ENCODE measurements at places on chromosomes 12 and 14. TPM values are rescaled to one million over a fixed set of nuclear protein-coding genes. Genes with fewer than 3 reads are reported as not detected.
A peak's percentile ranks its signal among the peaks of the same experiment; 100 is the strongest.

The CNTN1 gene
- total RNA-seq, result 81.7 TPM

The KLRK1 gene
- 0.57 TPM for total RNA-seq

The FUT8 gene
- total RNA-seq, result 28.1 TPM

The RTL1 gene
- total RNA-seq, result not detected

The DTX1 gene
- 2.3 TPM for total RNA-seq

The LMO3 gene
- total RNA-seq, result 93.4 TPM

The SPTB gene
- 3.1 TPM for total RNA-seq

The GDF3 gene
- total RNA-seq, result not detected

The LRRK2 gene
- total RNA-seq, result 22.7 TPM

The CIROP gene
- 0.13 TPM for total RNA-seq

The USP44 gene
- total RNA-seq, result 6.1 TPM

The RFX4 gene
- not detected for total RNA-seq

The SMIM41 gene
- 12.8 TPM for total RNA-seq

The DCN gene
- total RNA-seq, result 552 TPM

The LRRC10 gene
- not detected for total RNA-seq

DNA sequence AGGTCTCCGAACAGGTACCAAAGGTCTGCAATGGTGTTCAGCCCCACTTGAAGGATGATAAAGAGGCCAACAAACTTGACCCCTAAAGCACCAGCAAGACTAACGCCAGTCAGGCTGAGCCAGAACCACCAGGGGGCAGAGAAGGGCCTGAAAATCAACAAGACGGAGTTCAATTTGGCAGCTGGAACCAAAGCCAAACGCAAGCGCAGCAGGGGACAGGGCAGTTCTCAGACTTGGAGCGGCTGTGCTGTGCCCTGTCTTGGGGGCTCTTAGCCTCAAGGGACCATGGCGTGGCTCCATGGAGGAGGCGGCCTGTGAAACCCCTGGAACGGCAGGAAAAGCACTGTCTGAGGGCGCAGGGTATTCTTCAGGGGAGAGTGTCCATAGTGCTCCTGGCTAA lies 19.6 kb downstream of the POMT2 start:
- no peak for ATAC-seq

DNA sequence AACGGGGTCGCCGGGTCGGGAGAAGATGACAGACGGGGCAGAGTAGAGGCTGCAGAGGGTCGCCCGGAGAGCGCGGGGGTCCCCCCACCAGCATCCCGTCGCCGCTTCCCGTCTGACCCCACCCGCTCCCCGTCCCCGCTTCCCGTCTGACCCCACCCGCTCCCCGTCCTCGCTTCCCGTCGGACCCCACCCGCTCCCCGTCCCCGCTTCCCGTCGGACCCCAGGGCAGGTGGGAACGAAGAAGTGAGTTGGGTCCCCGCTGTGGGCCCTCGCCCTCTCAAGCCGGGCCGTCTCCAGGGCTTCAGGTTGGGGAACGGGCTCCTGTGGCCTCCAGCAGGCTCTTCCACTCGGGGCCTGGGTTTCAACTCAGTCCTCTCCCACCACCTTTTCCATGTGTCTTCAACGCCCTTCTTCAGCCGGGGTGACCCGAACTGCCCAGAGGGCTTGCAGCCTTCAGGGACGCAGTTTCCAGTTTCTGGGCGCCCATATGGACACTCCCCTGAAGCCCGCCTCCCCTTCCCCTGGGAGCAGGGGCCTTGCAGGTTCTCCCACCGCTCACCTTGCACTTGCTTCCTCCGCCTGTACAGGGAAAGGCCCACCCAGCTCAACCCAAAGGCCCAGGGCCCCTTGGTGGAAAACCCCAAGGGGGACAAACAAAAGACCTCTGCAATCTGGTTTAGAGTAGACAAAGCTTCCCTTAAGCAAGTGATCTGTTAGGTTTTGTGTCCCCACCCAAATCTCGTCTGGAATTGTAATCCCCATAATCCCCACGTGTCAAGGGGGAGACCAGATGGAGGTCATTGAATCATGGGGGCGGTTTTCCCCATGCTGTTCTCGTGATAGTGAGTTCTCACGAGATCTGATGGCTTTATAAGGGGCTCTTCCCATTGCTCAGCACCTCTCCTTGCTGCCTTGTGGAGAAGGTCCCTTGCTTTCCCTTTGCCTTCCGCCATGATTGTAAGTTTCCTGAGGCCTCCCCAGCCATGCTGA lies 66.5 kb downstream of the TNFAIP2 start:
- ATAC-seq, result no peak

- no peak for ATAC-seq
Measured at GRCh38 chr12:124716208-124717130, 147.2 kb downstream of the SCARB1 start.

GRCh38 chr14:42112108-42112507 lies 505.4 kb downstream of the LRFN5 start:
- no peak for ATAC-seq

GRCh38 chr12:30846776-30847175 lies 79.8 kb upstream of the TSPAN11 start:
- ATAC-seq, result no peak

GRCh38 chr14:73851000-73851399 lies 631 bp upstream of the PTGR2 start:
- ATAC-seq, result no peak

DNA sequence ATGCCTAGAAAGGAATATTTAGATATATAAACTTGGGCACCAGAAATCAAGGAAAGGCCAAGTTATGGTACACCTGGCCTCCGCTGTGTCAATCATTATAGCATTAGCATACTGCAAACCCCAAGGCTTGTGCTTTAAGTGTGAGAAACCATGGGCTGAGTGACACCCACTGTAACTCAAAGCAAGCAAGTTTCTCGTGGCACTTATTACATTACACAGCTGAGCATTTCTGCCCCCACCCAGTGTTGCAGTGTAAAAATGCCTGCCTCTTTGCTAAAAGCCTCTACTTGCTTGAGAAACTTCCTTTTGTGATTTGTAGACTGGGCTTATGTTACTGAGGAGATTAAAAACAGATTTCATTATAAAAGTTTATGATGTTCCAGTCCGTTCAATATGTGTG lies 122.0 kb downstream of the TGFB3 start:
- ATAC-seq, result no peak

DNA sequence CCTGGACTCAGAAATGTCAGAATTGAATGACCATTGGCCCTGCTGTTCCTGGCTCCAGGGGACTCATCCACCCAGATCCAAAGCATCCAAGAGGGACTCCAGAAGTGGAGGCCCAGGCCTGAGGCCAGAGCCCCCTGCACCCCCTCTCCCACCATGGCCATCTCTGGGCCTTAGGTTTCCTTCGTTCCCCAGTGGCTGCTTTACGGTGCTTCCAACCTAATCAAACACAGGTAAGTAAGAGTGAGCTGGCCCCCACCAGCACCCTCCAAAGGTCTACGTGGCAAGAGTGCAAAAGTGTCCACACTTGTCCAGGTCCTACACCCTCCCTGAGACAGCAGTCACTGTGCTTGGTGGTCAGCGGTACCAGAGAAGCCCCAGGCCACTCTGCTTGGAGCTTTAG lies 139.0 kb downstream of the DPF3 start:
- no peak for ATAC-seq

DNA sequence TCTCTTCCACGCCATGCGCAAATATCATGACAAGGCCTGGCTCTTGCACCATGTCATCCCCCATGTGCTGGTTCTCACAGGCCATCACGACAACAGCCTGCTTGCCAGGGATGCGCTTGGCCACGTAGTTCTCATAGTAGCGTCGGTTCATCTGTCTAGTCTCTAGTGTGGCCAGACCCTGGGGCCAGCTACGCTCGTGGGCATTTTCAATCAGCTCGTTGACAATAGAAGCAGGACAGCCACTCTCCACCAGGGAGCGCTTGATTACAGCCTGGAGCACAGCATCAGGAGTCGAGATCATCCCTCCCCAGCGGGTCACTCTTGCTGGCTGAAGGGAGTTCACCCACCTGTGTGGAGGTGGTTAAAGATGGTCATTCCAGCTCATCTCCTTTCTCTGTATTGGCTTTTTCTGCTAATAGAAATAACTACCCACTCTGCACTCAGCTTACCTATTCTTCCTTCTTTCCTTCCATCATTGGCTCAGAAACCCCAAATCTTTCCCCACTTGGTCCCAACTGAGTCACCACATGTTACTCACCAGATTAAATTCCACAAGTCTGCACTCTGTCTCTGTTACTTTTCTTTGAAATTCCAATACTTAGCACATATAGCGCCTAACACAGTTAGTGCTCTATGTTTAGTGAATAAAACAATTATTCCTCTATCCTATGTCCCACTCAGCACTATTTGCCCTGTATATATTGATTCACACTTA lies 15.1 kb downstream of the RNF41 start:
- peak; percentile 61 for ATAC-seq

DNA sequence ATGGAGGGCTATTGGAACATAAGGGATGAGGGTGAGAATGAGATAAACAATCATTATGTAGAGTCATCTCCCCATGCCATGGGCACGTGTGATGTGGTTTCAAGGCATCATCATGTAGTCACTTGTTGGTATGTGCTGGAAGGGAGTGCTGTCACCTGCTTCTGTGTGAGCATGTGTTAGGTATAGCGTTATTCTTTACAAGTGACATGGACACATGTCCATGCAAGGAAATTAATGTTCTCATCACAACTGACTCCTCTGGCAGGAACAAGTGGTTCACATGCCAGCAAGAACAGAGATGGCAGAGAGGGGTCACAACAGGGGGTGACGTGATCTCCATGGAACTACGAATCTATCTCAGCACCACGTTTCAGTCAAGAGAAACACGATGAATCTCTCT lies 815.8 kb downstream of the BCL11B start:
- ATAC-seq, result no peak

- ATAC-seq, result no peak
Measured at GRCh38 chr12:92912052-92912451, 17.0 kb downstream of the EEA1 start.

- ATAC-seq, result no peak
Measured at GRCh38 chr14:79570648-79571047, 640.7 kb downstream of the DIO2 start.

DNA sequence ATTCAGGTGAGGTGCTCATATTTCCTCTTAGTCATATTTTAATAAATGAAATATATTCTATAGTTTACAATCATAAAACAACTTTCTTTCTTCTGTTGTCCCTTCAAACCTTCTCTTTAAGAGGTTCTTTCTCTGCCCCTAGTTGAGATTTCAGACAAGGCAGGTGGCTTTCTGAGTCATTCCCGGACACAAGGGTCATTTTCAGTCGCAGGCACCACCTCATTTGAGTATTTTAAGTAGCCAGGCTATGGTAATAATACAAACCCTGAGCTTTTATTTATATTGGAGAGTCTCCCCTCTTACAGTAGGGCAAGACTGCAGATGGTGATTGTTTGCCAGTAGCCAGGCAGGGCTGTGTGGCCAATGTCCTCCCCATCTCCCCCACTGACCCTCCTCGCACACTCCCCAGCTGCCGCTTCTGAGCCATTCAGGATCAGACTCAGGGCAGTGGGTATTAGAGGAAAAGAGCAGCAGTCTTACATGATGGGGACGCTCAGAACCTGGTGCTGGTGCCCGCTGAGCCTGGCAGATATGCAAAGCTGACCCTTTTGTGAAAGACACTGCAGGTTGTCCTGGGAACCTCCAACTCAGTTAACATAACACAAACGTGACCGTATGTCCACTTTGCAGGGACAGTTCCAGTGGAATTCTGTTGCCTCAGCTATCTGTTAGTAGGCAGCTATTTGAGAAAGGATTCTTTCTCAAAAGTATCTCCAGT lies 101.1 kb upstream of the BCL2L14 start:
- no peak for ATAC-seq

DNA sequence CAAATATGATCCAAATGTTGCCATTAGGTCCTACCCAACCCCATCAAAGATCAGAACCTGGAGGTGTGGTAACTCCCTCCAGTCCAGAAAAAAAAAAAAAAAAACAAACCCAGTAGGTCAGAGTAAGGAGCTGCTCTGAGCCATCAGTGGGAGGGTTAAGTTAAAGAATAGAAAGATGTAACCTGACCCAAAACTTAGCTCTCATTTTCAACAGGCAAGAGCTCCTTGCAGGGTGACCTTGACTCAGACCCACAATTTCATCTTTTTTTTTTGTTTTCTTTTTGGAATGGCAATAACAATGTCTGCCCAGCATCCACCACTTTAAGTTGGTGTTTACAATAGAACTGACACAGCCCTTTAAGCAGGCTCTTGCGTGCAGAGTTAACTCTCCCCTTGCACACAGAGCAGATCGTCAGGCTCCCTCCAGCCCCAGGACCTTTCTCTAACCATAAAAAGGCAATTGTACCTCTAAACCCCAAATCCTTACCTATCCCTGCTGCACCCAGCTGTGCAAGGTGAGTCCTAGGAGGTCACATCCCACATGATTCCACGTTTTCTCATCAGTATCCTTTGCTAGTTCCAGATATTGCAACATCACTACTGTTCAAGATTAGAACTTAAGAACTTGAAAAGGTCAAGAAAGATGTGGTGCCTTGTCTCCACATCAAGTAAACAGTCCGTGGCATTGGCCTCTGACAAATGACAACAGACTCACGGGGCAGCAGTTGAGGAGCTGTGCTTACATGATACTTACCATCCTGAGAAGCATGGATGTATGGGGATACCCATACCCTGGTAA lies 178.6 kb upstream of the EEA1 start:
- ATAC-seq, result no peak

DNA sequence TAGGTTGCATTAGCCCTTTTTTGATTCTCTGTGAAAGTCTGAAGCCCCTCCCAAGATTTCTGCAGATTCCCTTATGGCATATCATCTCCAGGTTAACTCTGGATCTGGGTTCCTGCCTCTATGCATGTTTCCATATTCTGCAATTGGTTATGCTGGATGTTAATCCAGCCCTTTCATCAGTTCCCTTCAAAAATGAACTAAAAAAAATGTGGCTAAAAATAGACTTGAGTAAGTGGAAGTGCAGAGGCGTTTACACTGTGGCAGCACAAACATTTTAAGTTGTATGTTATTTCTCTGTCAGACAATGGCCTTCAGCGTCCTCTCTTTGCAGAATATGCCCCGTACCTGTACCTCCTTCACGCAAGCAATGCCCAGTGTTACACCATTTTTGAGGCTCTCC lies 11.4 kb downstream of the MGST1 start:
- ATAC-seq, result no peak

DNA sequence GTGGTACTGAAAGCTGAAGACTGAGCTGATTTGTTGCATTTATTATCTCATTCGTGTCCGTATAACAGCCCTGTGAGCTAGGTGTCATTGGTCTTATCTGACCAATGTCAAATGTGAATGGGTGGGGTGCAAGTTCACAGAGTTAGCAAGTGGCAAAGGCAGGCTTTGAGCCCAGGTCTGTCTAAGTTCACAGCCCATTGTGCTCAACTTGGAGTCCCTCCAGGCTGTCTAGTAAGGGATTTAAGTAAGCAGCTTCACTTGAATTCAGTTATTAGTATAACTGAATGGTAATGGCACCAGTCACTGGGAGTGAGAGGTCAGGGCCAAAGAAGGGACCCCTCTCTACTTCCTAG lies 8.5 kb downstream of the C1S start:
- no peak for ATAC-seq

DNA sequence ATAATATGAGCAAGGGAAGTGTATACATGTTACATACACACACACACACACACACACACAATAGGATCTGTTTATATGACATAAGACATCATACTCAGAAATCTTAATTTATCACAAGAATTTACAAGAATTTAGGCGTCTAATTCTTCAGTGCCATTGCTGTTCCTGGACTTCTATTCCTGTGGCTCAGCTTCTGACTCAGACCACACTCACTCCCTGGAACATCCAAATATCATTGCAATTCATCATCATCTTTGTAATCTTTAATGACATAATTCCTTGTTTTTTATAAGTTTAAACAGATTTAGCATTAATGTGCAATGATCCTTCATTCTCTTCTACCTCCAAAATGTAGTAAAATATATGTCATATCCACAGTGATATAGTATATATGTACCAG lies 544.2 kb downstream of the FOXG1 start:
- no peak for ATAC-seq

Measured in gastroesophageal sphincter (tissue), 4 donors.